ENCODE measurements at places on chromosomes 13 and 19.
A peak's percentile ranks its signal among the peaks of the same experiment; 100 is the strongest.

DNA sequence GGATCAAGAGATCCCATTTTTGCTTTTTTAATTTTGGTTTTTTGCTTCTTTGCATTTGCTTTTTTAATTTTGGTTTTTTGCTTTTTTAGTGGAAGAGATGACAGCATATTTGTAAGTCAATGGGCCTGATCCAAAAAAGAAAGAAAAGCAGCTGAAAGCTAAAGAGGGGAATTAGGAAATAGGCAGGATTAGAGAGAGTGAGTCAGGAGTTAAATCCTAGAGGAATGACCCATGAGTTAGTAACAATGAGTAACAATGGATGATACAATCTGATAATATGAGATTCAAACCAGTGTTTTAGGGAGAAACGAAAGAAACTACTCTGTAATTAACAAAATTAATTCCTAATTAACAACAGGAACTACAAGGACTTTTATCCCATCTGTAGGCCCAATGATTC lies 111.2 kb upstream of the SGCG start:
- DNase-seq = no peak

DNA sequence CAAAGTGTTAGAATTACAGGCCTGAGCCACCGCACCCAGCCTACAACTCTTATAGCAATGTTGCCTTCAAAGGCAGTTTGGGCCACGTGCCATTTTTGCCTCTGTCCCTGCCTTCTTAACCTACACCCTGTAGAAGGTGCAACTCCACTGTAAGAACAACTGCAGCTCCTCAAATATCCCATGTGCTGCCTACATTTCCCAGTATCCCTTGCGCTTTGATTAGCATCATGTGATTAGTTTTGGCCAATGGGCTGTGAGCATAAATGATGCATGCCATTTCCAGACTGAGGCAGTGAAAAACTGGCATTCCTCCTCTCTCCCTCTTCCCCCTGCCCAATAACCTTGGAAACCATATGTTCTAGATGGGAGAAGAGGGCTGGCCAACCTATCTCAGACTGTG lies 75.2 kb upstream of the MRI1 start:
- peak; percentile 55 for DNase-seq

DNA sequence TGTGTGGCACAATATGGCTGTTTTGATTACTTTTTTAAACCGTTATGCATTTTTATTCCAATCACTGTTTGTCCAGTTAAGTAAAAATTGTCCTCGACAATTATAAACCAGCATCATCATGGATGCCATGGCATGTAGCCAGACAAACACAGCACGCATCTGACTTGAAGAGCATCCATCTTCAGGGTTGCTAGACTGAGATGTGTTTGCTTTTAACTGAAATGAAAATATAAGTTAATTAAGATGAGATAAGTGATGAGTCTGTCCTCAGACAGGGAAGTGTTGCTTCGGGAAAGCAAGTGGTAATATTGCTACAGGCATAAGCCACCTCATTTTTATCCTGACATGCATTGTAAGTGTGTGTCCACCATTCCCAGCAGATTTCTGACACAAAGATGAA lies 92.8 kb upstream of the TPP2 start:
- DNase-seq = no peak

GRCh38 chr13:48500652-48501197 lies 32.2 kb downstream of the RCBTB2 start:
- DNase-seq = no peak

- no peak for DNase-seq
Observed at GRCh38 chr19:47860602-47861297, 1.7 kb downstream of the TPRX2 start.
